HFFc6 (cell line): ENCODE measurements at places on chromosomes 11 and 22.
A peak's percentile ranks its signal among the peaks of the same experiment; 100 is the strongest.

DNA sequence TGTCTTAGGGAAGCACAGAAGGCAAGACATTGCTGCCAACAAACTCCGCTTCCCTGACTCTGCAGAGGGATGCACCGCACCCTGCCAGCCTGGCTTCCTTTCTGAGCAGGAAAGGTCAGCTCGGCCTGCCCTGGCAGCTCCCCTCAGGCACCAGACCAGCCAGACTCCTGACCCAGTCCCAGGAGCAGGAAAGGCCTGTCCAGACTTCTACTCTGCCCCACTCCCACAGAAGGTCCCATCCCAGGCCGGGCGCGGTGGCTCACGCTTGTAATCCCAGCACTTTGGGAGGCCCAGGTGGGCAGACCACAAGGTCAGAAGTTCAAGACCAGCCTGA is 17.7 kb downstream of the ARRB1 start:
- no peak for DNase-seq

DNA sequence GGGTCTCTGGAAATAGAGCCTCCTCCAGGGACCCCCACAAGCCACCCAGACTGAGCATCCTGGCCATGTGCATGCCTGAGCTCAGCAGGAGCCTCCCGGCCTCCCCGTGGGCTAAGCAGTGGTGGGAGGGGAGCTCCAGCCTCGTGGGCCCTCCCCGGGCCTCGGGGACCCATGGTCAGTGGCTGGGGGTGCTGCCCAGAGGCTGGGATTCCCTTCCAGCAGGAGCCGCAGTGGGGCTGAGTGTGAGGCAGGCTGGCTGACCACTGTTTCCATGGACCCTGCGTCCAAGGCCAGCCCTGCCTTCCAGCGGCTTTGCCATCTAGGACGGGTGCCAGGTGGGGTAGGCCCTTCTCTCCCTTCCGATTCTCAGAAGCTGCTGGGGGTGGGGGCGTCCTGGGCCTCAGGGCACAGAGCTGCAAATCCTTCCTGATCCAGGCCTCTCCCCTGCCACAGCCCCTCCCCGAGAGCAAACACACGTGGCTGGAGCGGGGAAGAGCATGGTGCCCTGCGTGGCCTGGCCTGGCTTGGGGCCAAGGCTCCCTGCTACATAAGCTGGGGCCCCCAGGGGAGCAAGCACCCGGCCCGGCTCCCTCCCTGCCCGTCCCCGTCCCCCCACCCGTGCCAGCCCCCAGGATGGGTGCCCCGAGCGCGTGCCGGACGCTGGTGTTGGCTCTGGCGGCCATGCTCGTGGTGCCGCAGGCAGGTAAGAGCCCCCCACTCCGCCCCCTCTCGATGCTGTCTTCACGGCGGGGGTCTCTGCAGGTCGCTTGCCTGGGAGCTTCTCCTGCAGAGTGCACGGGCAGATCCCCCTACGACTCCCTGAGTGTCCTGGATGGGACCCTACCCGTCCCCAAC is at the start of gene MUC5B:
MUC5B (plus strand) TSS at position 576 of the 855 bp plus-strand sequence; CDS start at position 634, 58 bp downstream.
- no peak for DNase-seq

DNA sequence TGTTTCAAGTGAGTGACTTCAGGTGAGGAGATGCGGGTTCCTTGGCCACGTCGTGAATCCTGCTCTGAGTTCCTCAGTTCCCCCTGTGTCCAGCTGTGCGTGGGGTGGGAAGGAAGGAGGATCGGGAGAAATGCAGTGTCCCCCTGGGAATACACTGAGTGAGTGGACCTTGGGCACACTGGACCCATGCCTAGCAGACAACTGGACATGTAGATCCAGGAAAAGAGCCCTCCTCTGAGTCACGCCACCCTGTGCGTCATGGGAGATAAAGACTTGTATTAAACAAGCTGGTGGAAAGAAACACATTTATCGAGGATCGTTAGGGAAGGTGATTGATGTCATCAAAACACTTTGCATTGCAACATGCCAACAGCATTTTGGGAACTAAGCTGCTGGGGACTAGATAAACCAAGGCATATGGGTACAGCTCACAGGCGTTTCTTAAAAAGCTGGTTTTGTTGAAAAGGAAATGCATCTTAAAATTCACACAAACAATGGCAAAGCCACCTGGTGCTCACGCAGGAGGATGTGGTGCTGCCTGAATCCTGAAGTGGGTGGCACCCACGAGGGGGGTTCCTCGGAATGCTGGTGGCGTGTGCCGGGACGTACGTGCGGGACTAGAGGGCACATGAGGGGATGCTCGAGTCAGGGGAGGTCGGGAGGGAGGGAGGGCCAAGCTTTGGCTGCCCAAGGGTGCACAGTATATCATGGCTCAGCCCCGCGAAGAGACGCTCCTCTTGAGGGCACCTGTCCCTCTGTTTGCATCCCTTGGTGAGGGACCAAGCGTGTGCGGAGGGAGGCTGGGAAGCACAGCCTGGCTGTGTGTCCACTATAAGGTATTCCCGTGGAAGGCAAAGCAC is 303.5 kb downstream of the TBC1D22A start:
- DNase-seq = no peak

DNA sequence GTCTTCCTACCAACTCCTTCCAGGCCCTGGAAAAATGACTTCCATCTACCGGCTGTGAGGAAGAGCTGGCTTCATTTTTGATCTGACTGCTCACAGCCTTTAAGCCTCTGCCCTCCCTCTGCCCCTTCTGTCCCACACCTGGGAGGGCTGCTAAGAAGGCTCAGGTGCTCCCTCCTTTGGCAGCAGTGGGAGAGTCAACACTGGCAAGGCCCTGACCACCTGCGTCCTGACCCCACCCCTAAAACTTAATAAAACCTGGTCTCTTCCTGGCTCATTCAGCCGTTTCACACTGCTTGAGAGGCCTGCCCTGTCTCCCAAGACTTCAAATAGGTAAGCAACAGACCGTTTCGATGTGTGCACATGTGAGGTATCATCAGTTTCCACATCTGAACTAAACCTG is 52.1 kb upstream of the NFRKB start:
- no peak for DNase-seq

DNA sequence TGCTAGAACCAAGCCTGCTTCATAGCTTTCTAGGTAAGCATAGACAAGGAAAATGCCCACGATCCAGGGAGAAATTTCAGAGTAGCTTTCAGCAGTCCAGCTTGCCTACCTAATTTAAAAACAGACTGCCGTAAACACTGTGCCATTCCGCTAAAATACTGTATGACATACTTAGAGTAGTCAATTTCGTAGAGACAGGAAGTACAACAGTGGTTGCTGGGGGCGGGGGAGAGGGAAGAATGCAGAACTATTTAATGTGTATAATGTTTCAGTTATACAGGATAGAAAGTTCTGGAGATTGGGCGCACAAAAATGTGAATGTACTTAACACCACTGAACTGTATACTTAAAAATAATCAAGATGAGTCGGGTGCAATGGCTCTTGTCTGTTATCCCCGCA is 56.7 kb downstream of the C11orf58 start:
- no peak for DNase-seq

GRCh38 chr11:123235656-123236261 is 40.7 kb upstream of the CLMP start:
- peak; percentile 54 for DNase-seq
